ENCODE measurements at places on chromosomes 12 and 14.

GRCh38 chr12:90036637-90037036 is 328.0 kb upstream of the ATP2B1 start:
- no peak for DNase-seq

DNA sequence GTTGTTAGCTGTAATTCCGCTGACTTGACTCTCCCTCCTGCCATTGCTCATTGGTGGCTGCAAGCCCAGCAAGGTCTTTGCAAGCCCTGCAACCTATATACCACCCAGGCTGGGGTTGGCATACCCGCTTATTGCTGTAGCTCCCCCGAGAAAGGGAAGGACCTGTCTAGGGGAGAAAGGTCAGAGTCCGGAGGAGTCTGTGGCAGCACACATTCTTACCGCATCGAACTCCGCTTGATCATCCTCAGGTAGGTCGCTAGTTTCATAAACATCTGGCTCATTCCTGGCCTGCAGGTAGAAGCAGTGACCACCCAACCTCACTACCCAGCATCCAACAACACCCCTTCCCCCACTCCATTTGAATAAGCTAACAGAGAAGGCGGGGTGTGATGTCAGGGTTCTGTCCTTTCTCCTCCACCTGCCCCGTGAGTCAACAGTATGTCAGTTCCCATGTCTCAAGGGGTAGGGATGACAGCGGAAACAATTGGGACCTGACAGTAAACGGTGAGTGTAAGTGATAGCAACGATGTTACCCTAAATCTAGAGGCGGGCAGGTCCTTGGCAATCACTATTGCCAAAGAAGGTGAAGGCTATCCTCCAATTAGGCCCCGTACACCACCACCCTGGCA is 1.1 kb downstream of the DCTN2 start:
- DNase-seq: no peak

DNA sequence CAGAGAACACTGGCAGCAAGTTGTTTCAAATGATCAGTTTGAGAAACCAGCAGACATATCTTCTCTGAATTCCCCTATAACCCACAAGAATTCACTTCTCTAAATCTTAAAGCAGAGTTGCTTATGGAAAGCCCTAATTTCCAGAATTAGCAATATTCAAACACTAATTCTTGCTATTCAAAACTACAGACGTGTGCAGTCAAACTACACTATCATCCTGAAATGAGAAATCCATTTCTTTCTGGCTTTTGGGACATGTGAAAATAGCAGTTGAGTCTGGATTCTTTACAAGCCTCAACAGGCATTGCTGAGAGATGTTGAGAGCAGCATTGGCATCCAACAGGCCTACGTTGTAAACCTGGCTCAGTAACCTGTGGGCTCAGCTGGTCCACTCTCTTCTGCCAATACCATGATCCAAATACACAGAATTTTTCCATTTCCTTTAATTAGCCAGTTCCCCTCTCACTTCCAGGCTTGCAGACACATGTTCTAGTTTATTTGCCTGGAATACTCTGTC is 74.6 kb upstream of the TMTC1 start:
- DNase-seq: no peak

DNA sequence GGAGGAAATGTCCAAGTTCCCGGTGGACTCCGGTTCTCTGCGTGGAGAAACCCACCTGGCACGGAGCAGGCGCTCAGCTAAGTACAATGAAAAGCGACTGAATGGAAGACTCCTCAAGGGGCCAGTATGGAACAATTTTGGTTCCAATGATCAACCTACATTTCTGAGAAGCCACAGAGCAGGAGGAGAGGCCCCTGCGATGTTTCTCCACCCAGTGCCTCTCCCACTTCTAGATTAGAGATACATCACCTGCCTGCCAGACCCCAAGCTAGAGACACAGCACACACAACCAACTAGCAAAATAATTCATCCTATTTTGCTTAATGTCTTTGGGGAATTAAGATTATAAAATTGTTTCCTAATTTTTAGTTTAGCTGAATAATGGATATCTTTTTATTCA is 38.8 kb downstream of the ATG14 start:
- no peak for DNase-seq

- DNase-seq: no peak
These were observed 303.5 kb upstream of the NPAS3 start for GRCh38 chr14:32635061-32635719.

- no peak for DNase-seq
These were observed 116.9 kb upstream of the PWP1 start for GRCh38 chr12:107568718-107569117.

GRCh38 chr12:89259821-89260220 is 92.5 kb downstream of the DUSP6 start:
- no peak for DNase-seq

- DNase-seq: no peak
These were observed 15.9 kb downstream of the UBE2N start for GRCh38 chr12:93425736-93426411.

- no peak for DNase-seq
These were observed 14.2 kb downstream of the TMEM63C start for GRCh38 chr14:77195766-77196165.

- peak; percentile 94 for DNase-seq
These were observed 68.5 kb downstream of the SPPL3 start for GRCh38 chr12:120835657-120836056.

- DNase-seq: peak; percentile 30
These were observed 12.3 kb downstream of the METTL3 start for GRCh38 chr14:21498540-21499526.

GRCh38 chr12:118359541-118359915 is 13.2 kb downstream of the TAOK3 start:
- DNase-seq: no peak

- DNase-seq: no peak
These were observed 123.1 kb downstream of the NUAK1 start for GRCh38 chr12:106015646-106016045.

DNA sequence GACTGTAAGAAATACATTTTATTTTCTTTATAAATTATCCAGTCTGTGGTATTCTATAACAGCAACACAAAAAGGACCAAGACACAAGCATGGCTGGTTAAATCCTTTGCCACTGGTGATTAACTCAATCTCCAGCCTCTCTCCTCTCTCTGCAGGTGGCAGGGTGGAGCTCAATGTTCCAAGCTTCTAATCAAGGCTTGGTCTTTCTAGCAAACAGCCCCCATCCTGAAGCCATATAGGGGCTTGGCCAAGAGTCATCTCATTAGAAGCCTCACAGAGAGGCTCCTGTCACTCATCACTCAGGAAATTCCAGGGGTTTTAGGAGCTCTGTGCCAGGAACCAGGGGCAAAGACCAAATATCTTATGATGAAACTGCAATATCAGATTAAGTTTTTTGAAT is 12.0 kb downstream of the C12orf75 start:
- DNase-seq: no peak

- DNase-seq: no peak
These were observed 7.7 kb upstream of the LTBP2 start for GRCh38 chr14:74619672-74620131.

- DNase-seq: no peak
These were observed 47.1 kb upstream of the ANKS1B start for GRCh38 chr12:100031836-100032235.

DNA sequence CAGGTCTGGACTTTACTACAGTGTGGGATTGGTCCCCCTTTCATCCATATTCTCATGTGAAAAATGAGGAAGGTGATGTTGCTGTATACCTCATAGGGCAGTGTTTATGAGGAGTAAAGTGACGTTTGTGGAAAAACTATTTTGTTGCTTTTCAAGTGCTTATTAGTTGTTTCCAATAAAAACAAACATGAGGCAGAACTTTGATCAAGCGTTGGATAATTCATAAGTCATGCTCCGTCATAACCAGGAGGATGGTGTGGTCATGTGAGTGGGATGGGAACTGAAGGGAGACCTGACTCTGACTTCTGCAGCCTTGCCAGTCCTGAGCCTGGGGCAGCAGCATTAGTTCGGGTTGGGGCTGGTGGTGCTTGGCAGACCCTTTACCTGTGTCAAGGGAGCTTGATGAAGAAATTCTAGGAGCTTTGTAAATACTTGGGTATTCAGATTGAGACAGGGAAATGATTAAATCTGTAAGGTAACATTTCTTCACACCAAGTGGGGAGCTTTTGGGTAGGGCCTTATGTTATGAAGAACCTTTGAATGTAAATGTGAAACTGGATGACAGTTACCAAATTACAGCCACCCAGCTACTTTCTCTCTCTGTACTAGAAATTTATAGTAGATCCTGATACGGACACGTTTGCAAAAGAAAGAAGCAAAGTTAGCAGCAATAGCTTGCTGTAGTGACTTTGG is 462.4 kb upstream of the RGS6 start:
- no peak for DNase-seq

DNA sequence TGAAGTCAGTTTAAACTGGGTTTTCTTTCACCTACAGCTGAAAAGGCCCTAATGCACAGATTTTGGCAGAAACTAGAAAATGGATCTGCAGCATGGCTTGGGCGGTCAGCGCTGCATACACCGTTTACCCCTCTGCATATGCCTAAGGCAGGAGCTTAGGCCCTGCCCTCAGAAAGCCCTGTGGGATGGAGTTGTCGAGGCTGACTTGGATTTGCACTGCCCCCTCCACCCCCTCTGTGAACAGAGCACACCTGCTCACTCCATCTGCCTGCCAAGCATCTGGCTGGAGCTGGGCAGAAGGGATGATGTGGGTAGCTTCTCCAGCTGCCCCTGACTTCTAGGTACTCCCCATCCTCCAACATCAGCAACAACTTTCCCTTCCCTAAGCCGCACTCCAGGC is 41.9 kb downstream of the TTC7B start:
- no peak for DNase-seq

DNA sequence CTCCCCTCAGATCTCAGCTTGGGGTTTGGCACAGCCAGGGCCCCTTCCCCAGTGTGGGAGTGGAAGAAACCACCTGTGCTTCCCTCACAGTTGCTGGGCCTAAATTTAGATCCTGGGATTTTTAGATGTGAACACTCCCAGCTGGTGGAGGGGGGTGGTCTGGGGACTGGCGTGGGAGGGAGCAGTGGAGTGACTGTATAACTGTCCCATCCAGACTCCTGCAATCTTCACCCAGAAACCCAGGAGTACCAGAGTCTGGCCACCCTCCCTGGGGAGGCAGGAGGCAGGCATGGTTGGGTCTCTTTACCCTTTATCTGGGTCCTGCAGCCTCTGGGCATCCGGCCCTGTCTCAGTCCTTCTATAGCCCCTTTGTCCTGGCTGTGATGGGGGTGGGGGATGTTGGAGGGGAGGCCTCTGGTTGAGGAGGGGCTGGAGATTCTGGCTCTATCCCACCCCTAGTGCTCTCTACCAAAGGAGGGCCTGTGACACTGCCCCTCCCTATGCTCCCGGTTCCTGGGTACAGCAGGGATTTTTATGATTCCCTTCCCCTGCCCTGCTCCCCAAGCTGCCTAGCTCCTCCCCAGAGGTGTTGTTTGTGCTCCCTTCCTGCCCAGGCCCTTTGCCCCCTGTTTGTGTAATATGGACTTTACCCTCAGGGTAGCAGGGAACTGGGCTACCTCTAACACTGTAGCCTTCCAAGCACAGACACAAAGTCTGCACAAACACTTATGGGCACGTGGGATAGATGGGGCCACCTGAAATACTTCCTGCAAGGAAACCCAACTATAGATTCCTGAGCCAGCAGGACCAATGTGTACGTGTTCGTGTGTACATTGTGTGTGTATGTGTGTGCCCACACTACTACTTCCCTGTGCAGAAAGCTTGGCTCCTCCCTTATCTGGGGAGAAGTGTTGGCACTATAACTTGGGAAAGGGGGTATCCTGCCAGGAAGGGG is 1.7 kb downstream of the ERBB3 start:
- no peak for DNase-seq

DNA sequence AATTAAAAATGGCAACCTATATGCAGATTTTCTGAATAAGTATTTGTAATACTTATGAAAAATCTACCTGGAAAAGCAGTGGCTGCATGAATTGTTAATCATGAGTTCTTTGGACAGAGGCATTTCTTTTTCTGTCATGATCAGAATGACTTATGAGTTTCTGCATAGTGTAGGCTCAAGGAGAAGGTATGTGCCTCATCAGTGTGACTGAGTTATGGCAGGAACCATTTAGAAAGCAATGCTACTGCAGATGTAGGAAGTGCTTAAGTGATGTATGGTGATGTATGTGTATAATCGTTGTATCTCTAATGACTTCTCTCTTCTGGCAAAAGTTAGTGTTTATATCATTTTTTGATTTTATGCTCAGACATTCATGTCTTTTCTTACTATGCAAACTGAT is 816.4 kb upstream of the FBXO33 start:
- DNase-seq: no peak

DNA sequence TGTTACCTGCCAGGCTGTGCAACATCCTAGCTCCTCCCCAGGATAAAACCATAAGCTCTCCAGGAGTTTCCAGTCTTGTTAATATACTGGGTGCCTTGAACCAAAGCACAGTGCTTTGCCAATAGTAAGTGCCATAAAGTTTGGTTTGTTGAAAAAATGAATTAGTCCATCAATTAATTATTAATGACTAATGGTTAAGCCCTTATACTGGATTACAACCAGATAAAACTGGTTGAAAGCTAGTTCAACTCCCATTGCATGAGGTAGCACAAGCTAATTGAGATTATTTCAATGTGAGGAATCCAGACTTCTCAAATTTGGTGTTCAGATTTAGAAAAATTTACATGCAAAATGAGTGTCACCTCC is 1.6 kb upstream of the KRT3 start:
- no peak for DNase-seq

DNA sequence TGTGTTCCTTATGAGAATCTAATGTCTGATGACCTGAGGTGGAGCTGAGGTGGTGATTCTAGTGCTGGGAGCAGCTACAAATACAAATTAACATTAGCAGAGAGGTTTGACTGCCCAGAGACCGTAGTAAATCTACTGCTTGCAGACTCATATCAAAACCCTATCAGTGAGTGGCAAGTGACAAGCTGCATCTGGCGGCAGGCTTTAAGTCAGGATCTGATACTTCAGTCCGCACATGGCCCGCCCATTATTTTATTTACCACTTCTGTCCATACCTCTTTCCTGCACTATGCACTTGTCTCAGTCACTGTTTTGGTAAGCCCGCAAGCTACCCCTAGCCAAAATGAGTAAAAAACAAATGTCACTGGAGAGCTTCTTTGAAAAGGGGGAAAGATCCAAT is 11.4 kb downstream of the CEP128 start:
- no peak for DNase-seq

- DNase-seq: no peak
These were observed 19.4 kb downstream of the ACVRL1 start for GRCh38 chr12:51926718-51927117.

- no peak for DNase-seq
These were observed 12.6 kb downstream of the SNAPC1 start for GRCh38 chr14:61774861-61775260.

GRCh38 chr14:36513451-36514277 is 6.4 kb downstream of the NKX2-1 start:
- peak; percentile 98 for DNase-seq

GRCh38 chr14:60865378-60866127 is 115.3 kb downstream of the TRMT5 start:
- DNase-seq: no peak

- no peak for DNase-seq
These were observed 43.7 kb upstream of the ELK3 start for GRCh38 chr12:96150442-96150841.

GRCh38 chr12:31019561-31019960 is 54.1 kb upstream of the DDX11 start:
- no peak for DNase-seq

DNA sequence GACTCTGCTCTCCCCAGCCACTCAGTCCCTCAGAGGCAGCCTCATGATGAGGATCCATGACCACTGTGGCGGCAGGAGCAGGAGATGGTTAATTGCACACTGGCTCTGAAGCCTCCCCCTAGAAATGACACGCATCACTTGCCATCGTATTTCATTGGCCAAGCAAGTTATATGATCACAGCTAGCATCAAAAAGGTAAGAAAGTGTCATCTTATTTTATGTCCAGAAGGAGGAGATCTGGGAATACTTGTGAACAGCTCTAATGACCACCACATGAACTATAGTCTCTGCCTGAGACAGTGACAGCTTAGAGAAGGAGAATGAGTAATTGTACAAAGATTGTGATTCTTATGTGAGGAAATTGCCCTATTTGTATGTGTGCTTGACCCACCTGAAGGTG is 363.4 kb downstream of the NUAK1 start:
- peak; percentile 51 for DNase-seq
